ENCODE measurements at places on chromosomes 3 and 15.

DNA sequence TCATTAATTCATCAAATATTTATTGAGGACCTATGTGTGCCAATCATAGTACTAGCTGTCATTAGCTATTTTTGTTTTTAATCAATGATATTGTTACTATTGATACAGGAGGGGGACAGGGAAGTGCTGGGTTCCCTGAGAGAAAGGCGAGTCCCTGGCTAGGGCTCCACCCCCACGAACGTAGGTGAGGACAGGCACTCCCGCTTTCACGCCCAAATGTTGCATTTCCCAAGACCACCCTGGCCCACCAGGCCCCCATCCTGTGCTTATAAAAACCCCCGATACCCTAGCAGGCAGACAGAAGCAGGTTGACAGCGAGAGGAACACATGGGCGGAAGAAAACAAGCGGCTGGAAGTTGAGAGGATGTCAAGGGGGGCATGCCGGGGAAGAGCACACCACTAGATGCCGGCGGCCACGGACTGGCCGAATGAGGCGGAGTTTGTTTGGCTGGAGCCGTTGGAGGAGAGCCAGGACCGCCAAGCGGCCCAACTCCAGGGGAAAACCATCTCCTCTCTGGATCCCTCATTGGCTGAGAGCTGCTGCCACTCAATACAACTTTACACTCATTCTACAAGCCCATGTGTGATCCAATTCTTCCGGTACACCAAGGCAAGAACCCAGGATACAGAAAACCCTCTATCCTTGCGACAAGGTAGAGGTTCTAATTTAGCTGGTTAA lies 798.7 kb upstream of the SEMA6D start:
- no peak for DNase-seq

DNA sequence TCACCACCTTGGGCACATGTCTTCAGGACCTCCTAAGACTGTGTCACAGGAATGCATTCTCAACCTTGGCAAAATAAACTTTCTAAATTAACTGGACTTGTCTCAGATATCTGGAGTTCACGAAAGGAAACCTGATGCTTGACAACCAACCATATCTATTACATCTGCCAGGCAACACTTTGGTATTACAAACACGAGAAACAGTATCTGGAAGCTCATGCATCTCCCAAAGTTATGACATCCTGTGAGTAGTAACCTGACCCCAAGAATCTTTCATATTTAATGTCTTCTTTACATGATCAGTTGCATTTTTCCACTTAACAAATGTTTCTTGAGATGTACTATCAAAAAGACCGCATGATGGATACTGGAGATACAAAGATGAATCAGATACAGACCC lies 465.3 kb upstream of the AGTR1 start:
- no peak for DNase-seq

- DNase-seq = no peak
Measured at GRCh38 chr3:183340222-183340621, 87.2 kb downstream of the B3GNT5 start.

DNA sequence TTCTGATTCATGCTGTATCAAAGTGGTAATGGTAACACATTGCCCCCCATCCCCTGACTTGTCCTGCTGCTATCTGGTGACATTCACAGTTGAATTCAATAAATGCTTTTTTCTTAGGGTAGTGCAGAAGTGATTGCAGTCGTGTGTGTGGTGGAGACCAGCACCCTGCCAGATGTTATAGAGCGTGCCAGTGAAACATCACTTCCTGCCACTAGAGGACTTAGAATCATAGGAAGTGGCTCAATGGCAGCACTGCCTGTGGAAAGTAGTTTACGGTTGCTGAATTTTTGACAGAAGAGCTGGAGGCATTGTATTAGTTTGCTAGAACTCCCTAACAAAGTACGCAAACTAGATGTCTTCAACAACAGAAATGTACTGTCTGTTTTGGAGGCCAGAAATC lies 37.4 kb upstream of the P2RY12 start:
- DNase-seq = no peak
